ENCODE measurements at places on chromosomes 1 and 21. TPM values are rescaled to one million over a fixed set of nuclear protein-coding genes. Genes with fewer than 3 reads are reported as not detected.

The TMEM54 gene
- total RNA-seq: 10.5 TPM

The TBX19 gene
- 0.40 TPM for total RNA-seq

DNA sequence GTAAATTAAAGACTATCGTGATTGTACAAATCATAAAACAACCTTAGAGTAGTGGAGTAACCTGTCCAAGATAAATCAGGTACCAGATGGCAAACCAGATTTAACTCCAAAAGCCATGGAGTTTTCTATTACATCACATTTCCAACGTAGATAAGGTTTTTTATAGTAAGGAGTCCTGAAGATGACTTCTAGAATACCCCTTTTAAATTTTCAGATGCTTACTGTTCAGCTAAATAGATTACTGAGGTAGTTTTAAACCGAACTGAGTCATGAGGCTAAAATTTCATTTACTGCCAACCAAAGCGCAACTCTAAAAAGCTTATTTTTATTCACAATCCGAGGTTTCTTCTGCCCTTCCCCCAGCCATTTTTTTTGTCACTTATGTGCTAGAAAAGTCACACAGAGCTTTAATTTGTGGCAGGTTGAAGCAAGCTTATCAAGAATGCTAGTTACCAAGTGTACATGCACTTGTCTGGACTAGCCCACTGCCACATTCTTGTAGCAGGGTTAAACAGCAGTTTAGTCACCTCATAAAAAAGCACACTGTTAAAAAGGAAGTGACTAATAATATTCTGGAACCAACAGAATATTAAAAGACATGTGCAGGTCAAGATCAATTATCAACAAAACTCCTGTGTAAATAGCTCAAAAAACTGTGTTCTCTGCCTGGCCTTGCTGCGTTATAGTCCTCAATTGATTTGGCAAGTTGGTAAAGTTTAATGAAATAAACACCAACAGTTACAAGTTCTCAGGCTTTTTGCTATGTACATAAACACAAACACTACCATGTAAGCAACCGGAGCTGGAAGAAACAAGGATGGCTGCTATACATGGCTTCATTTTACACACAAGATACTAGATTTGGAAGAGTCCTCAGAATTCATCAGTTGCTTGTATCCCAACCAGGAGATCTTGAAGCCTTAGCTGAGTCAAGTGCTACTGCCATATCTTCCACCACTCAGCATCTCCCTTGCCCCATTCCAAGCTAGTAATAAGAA lies 180.3 kb upstream of the DMRTA2 start:
- DNase-seq: no peak

GRCh38 chr1:164382384-164382783 lies 176.6 kb upstream of the PBX1 start:
- peak; percentile 31 for DNase-seq

DNA sequence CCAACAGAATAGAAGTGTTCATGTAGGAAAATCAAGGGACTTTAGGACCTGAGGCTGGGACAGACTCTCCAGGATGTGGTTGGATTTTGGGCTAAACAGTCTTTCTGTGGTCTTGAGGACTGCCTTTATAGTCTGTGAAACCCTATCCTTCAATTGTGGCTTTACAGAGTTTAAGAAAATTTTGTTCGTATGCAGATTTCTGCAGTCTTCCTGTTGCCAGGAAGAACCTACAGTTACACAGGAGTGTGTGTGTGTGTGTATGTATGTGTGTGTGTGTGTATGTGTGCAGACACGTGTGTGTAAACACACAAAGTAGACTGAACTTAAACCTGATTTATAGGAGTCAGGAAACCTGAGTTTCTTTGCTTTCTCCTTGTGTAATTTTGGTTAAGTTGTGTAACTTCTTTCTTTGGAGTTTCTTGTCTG lies 22.8 kb downstream of the NEK7 start:
- DNase-seq: no peak

- no peak for DNase-seq
Measured at GRCh38 chr1:61638911-61639605, 85.9 kb downstream of the TM2D1 start.

Data from Right ventricle myocardium superior (tissue), 1 donor.